Sigmoid colon (tissue), 7 donors: ENCODE measurements at places on chromosomes 4 and X. TPM values are rescaled to one million over a fixed set of nuclear protein-coding genes. Genes with fewer than 3 reads are reported as not detected.
A peak's percentile ranks its signal among the peaks of the same experiment; 100 is the strongest.

Gene HTR2C
- not detected for polyA plus RNA-seq

Gene ETDB
- not detected for polyA plus RNA-seq

GRCh38 chrX:19593690-19594089 lies 78.4 kb upstream of the MAP3K15 start:
- no peak for DNase-seq
- H3K27me3 ChIP-seq: no peaks in the 10 kb centered on the region
- H3K27ac ChIP-seq: no peak overlapping the region
- H3K4me1 ChIP-seq: no peaks in the 10 kb centered on the region
- H3K4me3 ChIP-seq: no peak overlapping the region

GRCh38 chrX:132394591-132394990 lies 94.2 kb downstream of the MBNL3 start:
- no peaks in the 10 kb centered on the region for H3K36me3 ChIP-seq
- H3K4me1 ChIP-seq: no peaks in the 10 kb centered on the region
- H3K4me3 ChIP-seq: no peak overlapping the region
- no peak for DNase-seq

DNA sequence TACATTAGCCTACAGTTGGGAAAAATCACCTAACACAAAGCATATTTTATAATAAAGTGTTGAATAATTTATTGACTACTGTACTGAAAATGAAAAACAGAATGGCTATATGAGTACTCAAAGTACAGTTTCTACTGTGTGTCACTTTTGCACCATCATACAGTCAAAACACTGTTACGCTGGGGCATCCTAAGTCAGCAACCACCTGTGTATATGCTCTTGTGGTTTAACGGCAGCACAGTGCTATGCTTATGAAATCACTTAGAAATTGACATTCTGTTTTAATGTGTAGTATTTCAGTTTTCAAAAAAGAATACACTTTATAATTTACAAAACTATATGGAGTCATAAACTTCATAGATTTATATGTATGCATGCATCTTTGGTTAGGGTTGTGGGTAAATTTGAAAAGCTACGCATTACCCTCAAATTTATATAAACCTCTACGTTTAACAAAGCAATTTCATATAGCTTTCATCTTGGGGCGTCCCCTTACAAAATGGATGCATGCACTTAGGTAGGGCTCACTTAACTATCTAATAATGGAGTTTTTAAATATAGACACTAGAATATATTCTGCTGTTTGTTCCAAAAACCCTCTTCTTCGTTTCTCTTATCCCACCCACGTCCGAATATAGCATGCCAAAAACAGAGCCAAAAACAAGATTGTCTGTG lies 690 bp upstream of the NEIL3 start:
- H3K4me1 ChIP-seq: peaks cover 11% of the 10 kb centered on the region
- H3K36me3 ChIP-seq: no peaks in the 10 kb centered on the region
- H3K27me3 ChIP-seq: no peaks in the 10 kb centered on the region
- H3K27ac ChIP-seq: no peak overlapping the region
- peak overlapping the region; percentile 43 for H3K4me3 ChIP-seq
